ENCODE measurements at places on chromosomes 13 and 19. TPM values are rescaled to one million over a fixed set of nuclear protein-coding genes. Genes with fewer than 3 reads are reported as not detected.
A peak's percentile ranks its signal among the peaks of the same experiment; 100 is the strongest.

PCDH20 gene
- 2.1 TPM for total RNA-seq

APOC1 gene
- not detected for total RNA-seq

ZNF296 gene
- 1.2 TPM for total RNA-seq

GRCh38 chr19:46014941-46015686 is 7.7 kb downstream of the PGLYRP1 start:
- H3K27ac ChIP-seq = no peak overlapping the region
- H3K36me3 ChIP-seq = peaks cover 8% of the 10 kb centered on the region
- H3K4me3 ChIP-seq = no peak overlapping the region
- H3K27me3 ChIP-seq = peaks cover 49% of the 10 kb centered on the region
- DNase-seq = no peak

GRCh38 chr13:98507282-98507797 is 69.6 kb downstream of the STK24 start:
- no peaks in the 10 kb centered on the region for H3K27me3 ChIP-seq
- H3K4me3 ChIP-seq = no peak overlapping the region
- peak overlapping the region; percentile 71 for H3K27ac ChIP-seq
- H3K4me1 ChIP-seq = peaks cover 80% of the 10 kb centered on the region
- no peaks in the 10 kb centered on the region for H3K36me3 ChIP-seq

DNA sequence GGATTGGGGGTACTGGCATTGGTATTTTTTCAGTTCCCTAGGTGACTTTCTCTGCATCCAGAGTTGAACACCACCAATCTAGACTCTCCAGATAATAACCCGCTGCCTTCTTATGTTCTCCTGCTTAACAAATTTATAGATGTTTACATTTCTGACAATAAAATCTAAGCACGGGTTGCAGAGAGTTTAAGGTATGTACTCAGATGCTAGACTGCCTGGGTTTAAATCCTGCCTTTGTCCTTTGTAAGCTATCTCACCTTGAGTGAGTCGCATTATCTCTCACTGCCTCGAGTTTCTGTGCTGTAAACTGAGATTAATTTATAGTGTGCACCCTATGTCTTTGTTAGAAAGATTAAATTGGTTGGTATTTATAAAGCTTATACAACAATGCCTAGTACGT is 131.4 kb upstream of the ARGLU1 start:
- H3K27me3 ChIP-seq = no peaks in the 10 kb centered on the region
- H3K36me3 ChIP-seq = no peaks in the 10 kb centered on the region
- no peak for DNase-seq
- no peaks in the 10 kb centered on the region for H3K4me1 ChIP-seq
- no peak overlapping the region for H3K27ac ChIP-seq
- H3K4me3 ChIP-seq = no peak overlapping the region

DNA sequence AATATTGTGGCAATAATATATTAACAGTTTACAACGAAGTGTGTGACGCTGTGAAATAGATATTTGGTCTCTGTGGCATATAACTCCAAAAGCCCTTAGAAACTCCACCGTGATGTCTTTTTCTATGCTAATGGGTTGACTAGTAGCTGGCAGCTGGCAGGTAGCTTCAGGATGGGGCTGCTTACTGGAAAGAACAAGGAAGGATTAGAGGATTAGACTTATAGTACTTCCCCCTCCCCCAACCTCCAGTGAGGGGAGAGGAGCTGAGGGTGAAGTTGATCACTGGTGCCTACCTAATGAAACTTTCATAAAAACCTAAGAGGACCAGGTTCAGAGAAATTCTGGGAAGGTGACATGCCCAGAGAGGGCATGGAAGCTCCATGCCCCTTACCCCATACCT is 9.8 kb downstream of the ZNF229 start:
- peaks cover 98% of the 10 kb centered on the region for H3K36me3 ChIP-seq
- H3K27me3 ChIP-seq = no peaks in the 10 kb centered on the region
